Naive thymus-derived CD8-positive, alpha-beta T cell (primary cell): ENCODE measurements at places on chromosomes 1 and 21.
A peak's percentile ranks its signal among the peaks of the same experiment; 100 is the strongest.

GRCh38 chr1:168783458-168784210 is 54.6 kb upstream of the DPT start:
- DNase-seq: no peak

GRCh38 chr1:50417507-50417906 is 5.7 kb downstream of the DMRTA2 start:
- DNase-seq: no peak

- no peak for DNase-seq
Observed at GRCh38 chr1:232143315-232143886, 486.5 kb downstream of the SIPA1L2 start.

- DNase-seq: no peak
Observed at GRCh38 chr21:17949421-17949820, 130.3 kb upstream of the C21orf91 start.

DNA sequence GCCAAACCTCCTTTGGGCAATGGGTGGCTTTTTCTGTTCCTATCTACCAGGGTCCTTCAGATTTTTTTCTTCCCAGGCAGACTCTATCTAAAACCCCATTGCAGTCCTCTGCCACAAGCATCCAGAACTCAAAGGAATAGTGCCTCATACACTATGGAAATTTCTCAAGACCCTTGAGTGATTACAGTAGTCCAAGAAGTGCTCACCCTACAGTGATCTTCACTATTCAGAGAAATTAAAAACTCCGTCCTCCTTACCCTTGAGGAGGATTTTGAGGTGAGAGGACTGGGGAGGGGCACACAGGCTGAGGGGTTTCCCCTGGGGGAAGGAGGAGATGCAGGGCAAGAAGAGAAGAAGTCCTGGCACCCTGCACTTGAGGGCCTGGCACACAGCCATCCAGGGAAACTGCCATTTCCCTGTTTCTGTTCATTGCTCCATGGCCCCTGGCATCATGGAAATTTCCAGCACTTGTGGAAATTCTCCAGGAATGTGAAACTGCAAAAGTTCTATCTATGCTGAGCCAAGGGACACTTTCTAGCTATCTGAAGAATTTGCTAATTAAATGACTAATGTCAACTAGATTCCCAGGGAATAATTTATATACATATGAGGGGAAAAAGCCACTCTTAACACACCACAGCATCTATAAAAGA is 102.5 kb upstream of the ATP1B1 start:
- no peak for DNase-seq

DNA sequence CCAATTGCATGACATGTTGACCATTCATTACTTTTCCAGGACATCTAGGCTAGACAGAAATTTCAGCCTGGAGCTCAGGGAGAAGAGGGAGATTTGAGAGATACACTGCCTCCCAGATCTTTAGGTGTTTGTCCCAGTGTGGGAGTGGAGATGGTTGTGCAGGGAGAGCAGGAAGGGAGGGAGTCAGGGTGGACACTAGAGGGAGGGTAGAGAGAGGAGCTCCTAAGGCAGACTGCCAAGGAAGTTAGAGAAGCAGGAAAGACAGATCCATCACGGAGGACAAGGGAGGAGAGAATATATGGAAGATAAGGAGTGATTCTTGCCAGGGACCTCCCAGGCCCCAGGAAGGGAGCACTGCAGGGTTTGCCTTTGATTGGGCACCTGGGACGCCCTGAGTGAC is 8.7 kb downstream of the CDCA8 start:
- DNase-seq: no peak

GRCh38 chr1:19240673-19241538 is 10.4 kb downstream of the EMC1 start:
- peak; percentile 70 for DNase-seq

- no peak for DNase-seq
Observed at GRCh38 chr1:61337441-61337951, 255.1 kb downstream of the NFIA start.

DNA sequence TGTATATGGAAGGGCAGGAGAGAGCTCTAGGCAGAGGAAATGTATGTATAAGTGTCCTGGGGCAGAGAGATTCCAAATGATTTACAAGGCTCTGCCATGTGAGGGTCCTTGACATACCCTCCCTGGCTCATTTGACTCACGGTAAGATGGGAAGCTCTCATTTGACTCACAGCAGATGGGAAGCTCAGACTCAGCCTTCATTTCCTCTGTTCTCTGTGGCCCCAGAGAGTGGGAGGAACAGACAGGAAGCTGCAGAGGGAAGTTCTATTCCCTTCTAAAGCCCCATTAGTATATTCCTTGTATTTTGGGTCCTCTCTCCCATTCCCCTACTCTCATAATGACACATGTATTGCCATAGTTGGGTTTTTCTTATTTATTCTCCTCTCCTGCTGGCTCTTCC is 44.9 kb downstream of the FOXD2 start:
- no peak for DNase-seq

DNA sequence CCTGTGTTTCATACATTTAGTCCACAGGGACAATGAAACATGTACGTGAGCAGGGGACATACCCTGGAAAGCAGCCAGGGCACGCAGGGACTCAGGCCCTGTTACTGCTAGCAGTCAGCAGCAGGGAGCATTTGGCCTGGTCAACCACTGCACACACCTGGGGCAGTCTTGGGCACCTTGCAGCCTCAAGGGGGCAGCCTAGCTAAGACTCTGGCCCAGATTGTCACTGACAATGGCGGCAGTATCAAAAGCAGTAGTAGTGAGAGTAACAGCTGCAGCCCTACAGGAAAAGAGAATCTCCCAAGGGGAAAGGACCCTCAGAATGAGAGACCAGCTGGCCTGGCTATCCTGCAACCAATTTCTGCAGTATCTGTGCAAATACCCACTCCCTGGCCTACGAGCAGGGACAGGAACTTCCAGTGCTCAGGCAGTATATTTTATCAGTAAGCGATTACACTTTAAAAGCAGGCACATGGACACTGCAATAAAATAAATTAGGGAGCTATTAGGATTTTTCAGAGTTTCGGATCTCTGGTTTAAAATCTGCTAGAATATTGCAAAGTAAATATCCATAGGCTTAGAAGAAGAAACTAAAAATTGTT is 475.6 kb downstream of the LTN1 start:
- peak; percentile 67 for DNase-seq

DNA sequence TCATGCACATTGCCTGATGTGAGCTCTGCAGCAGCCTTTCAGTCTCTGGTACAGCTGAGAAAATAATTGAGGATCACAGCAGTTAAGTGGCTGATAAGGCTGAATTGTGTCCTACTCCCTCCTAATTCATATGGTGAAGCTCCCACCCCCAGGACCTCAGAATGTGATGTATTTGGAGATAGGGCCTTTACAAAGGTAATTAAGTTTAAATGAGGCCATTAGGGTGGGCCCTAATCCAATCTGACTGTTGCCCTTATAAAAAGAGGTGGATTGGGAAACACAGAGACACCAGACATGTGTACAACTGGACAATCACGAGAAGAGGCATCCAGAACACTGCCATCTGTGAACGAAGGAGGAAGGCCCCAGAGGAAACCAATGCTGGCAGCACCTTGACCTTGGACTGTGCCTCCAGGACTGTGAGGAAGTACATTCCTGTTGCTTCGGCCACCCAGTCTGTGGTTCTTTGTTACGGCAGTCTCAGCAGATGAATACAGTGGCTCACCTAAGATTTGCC is 148.1 kb downstream of the TRABD2B start:
- DNase-seq: no peak

DNA sequence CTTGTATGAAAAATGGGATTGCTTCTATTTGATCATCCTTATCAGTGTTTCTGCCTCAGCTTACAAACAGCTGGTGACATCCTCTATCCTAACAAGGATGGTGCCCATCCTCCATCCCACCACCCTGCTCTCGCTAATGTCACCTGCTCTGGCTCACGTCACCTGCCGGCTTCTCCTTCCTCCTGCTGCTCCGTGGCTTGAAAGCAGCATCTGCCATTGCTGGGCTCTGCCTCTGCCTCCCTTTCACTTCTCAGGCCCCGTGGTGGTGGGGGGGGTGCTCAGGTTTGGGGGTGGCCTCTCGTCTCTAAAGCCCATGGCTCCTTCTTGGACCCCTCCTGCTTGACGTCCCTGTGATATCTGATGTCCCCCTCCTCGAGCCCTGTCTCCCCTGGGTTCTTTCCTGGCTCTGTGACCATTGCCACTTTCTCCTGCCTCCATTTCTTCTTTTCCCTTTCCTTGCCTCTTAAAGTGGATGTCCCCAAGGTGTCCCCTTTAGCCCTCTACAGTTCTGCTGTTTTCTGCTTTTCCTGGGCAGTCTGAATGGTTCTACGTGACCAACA is 135.5 kb upstream of the ERRFI1 start:
- no peak for DNase-seq

- no peak for DNase-seq
Observed at GRCh38 chr21:31011412-31011811, 26.9 kb downstream of the KRTAP19-8 start.

DNA sequence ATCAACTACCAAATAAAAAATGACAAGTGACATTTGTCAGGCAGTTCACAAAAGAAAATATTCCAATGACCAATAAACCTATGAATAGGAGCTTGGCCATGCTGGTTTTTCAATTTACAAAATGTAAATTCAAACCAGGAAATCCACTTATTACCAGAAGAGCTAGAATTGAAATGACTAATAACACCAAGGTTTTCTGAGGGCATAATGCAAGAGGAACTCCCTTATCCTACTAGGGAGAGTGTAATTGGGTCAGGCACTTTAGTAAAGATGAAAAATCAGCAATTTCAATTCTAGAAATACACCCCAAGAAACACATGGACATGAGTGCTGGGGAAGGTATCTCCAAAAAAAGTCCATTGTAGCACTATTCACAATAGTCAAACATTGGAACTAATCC is 16.7 kb upstream of the TIAM1 start:
- no peak for DNase-seq

DNA sequence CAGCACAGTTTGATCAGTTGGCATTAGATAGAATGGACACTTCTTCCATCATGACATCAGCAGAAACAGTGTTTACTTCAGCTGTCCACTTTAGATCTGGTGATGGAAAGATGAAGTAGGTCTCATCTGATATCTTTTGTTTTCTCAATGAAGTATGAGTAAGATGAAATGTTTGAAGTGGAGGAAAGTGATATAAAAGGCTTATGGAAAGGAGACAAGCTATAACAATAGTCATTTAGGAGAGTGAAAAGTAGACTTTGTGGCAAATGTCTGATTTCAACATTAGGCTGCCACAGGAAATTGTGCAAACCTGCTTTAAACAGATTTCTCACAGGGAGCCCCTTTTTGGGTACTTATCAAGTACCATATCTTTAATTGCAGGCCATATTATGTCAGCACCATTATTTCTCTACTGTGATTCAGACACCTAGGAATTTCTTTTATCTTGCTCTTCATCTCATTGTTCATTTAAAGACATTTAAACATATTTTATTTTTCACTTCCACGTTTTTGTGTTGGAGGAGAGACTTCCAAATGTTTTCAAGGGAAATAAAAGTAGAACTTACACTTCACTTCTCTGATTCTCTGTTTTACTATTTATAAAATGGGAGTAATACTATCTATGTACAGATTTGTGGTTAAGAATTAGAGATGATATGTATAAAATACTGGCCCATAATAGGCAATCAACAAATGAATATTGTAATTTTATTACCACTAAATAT is 18.1 kb downstream of the PDC start:
- no peak for DNase-seq

DNA sequence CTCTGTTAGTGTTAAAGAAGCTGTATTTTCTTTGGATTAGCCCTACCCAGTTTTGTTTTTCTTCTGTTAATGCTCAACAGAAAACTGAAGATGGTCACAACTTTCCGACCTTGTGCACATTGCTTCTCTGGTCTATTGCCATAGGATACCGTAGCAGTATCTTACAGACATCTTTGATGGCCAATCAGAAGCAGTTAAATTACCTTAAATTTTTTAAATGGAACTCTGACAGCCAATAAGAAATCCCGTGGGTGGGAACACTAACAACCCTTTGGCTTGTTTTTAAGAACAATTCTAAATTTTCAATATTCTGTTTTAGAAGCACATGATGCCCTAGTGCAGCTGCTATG is 17.2 kb downstream of the NFYC start:
- no peak for DNase-seq

DNA sequence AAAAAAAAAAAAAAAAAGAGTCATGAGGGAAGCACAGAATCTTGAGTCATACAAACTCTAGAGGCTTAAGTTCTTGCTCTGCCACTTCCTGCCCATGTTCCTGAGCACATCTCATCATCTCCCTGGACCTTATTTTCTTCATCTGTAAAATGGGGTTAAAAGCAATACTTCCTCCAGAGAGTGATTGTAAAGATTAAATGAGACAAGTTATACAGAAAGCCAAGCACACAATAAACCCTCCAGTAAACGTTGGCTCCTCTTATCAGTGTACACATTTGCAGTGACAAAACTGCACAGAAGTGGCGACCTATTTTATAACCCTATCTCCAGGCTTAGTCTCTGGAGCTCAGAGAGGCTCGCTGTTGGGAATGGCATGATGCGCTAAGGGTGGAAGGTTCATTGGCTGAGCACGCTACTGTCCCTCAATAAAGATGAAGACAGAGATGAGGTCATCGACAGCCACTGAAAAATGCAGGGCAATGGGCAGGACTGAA is 82.1 kb downstream of the RRAGC start:
- no peak for DNase-seq

GRCh38 chr1:26541431-26541815 is 11.9 kb downstream of the RPS6KA1 start:
- DNase-seq: no peak

DNA sequence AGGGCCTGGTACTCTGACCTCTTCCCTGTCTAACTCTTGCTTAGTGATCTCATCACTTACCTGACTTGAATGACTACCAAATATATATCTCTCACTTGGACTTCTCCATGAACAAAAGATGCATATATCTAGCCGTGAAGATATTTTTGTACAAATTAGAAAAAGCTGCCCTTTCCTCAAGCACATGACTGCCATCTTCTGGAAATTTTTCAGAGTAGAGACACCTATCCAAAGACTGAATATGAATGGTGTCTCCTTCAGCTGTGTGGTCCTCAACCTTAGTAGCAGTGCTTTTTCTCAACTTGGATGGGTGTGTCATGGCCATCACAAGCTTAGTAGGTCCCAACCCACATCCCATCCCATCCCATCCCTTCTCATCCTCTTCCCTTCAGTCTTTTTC is 142.3 kb downstream of the DNM3 start:
- no peak for DNase-seq

DNA sequence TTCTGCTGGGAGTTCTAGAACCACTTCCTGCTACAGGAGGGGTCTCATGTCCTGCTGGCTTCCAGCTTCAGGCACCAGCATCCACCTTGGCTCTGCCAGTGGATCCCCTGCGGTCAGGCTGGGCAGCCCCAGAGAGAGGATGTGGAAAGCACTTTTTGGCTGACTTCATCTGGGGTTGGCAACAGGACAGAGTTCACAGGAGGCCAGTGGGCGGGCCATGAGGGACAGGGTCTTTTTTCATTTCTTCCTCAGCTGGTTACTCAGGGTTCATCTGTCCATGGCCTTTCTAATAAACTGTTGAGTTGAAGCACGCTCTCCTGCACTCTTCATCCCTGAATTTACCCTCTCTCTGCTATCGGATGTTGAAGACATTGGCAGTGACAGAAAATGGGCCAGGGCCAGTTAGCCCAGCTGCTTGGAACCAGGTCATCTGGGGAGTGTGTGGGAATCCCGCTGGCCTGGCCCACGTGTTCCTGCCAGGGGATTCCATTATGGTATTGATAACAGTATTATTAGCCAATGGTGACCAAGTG is 45.2 kb downstream of the RPS6KA1 start:
- DNase-seq: no peak
